ENCODE measurements at places on chromosomes 2 and 18.

DNA sequence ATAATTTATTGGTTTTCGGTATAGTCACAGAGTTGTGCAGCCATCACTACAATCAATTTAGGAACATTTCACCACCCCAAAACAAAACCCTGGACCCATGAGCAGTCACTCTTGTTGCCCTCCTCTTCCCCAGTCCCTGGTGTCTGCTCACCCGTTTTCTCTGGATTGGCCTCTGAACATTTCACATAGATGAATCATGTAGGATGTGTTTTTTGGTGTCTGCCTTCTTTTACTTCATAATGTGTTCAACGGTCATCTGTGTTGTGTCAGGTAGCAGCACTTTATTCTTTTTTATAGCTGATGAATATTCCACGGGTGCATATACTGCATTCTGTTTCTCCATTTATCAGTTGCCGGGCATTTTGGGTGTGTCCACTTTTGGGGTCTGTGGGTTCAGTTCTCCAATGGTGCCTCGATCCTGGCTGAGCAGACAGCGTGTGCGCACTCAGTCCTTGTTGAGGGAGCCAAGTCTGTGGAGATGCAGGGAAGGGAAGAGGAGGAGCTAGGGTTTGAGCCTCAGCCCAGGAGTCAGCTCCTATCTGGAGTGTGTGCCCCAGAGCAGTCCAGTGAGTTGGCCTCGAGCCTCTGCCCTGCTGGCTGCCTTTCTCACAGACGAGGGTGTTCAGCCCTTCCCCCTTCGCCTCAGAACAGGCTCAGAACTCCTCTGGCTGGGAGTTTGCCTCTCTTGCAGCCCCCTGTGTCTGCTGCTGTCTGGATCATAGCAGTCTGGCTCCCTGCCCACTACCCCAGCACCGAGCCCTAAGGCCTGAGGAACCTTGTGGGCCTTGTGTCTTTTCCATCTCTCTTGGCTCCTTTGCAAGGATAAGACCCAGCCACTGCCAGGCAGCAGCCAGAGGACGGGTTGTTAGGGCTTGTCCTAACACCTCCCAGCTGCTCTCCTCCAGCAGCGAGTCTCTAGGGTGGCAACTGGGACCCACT is 18.0 kb downstream of the C2orf74 start:
- no peak for DNase-seq

DNA sequence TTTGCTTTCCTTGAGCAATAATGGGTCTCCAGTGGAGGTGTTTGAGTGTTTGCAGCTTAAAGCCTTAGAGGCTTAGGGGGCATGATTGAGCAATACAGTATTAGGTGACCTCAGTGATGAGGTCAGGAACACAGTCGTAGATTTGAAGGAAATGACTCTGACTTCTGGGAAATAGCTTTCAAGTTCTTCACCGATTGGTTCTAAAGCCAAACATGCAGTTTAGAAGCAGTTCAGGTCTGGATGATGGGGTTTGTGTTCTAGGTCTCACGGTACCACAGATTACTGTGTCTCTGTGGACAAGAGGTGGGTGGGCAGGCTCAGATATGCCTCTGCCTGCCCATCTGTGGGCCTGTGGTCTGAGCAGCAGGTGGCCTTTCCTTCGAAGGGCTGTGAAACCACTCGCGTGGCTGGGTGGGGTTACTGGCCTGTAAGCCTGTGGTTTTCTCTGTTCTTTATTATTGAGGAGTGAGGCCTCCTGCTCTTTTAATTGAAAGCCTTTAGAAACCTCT is 7.8 kb downstream of the MTHFD2 start:
- no peak for DNase-seq

DNA sequence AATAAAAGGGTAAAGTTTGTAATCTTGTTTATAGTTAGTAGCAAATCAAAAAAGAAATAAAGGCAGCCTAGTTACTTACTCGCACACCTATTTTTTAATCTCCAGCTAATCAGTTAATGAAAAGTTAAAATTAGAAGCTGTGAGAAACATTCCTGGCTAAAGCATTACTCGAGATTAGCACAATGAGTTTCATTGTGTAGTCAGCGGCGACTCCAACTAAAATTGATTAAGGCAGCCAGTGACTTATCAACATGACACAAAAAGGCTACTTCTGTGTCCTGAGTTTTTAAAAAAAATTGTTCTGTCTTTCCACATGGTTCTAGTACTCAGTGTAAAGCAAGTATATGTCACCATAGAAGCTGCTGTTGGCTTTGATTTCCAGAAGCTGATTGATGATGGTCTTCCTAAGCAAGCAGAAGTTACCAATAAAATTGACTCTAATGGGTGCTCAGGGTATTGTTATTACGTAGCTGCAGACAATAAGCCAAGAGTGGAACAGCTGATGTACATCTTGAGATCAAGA is 159.2 kb downstream of the CPS1 start:
- DNase-seq, result no peak

- DNase-seq, result no peak
Measured at GRCh38 chr2:139585101-139585500, 804.9 kb upstream of the NXPH2 start.

- no peak for DNase-seq
Measured at GRCh38 chr18:58549814-58550339, 79.0 kb downstream of the ALPK2 start.

GRCh38 chr2:204608237-204608939 is 63.1 kb downstream of the PARD3B start:
- no peak for DNase-seq

DNA sequence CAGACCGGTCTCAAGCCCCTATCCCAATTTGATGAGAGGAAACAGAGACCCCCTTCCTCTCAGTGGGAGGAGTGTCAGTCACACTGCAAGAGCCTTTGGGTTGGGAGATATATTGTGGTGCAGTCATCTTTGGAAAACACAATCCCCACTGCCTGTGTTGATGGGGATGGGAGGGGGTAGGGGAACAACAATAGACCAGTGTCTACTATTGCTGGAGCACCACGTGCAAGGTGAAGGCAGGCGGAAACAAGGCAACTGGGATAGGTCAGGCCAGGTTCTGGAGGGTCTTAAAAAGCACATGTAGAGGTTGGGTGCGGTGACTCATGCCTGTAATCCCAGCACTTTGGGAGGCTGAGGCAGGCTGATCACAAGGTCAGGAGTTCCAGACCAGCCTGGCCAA is 127.9 kb downstream of the ZFP36L2 start:
- DNase-seq, result no peak

GRCh38 chr2:41894563-41895333 is 153.1 kb upstream of the PKDCC start:
- DNase-seq, result no peak

DNA sequence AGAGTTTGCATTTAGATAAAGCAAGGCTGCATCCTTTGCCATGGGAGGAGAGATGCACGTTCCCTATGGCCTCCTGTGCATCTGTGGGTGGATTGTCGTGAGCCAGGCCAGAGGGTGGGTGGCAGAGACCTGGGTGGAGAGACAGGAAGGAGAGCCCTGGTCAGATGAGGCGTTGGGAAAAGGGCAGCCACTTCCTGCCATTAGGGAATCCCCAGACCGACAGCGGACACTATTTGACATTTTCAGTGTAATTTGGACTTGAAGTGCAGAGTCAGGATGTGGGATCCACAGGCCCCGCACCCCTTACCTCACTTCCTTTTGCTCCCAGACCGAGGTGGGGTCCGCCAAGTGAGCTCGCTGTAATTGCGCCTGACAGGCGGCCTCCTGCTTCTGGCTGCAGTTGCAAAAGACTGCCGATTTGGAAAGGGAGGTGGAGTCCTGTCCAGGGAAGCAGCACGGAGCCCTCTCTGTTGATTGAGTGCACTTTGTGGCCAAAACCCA is 150.0 kb downstream of the DYSF start:
- DNase-seq, result no peak

DNA sequence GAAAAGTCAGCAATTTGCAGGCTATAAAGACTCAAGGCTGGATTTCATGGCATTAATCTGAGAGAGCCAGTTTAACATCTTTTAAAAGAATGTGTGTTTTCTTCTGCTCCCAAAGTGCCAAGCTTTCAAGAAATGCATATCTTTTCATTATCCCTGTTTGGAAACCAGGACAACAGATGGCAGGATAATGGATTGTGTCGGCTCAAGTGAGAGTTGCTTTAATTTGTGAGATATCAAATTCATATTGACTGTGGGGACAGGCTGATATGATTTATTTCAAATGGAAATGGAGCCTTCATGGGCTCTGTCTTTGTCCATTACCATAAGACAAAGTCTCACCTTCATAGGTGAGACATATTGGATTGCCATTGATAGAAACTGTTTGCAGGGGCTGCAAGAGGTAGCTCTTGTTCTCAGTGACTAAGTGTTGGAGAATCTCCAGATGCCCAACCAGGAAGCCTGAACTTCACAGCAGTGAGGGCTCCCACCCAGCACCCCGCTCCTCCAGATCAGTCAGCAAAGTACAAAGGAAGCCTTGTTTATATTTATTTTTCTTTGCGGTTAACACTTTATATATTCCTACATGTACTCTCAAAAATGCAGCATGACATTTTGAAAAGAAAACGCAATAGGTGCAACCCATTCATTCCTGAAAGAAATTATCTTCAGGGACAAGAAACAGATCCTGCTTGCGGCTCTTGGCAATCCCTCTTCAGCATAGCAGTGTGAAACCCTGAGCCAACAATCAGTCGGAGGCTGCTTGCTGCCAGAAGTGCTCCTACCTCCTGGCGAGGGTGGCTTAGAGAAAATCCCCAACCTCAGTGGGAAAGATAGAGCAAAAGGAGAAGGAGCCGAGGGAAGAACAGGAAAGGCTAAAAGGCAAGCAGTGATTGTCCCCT is 65.8 kb upstream of the ATL2 start:
- DNase-seq, result no peak

DNA sequence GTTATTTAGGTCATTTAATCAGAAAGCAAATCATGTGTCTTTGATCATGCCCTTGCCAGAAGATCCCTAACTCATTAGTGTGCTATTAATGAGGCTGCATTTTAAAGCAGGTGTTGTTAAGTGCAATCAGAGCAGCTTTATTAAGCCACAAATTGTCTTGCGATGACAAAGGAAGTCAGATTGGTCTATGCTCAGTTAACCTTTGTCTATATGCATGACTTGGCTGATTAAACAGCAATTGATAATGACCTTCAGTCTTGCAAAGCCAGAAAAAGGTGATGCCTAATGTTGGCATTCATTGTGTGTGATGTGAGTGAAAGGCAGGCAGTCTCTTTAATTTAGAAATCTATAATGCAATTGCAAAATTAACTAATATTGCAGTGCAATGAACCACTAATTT is 166.9 kb downstream of the RND3 start:
- no peak for DNase-seq

GRCh38 chr18:61554117-61554776 is 221.0 kb downstream of the CDH20 start:
- DNase-seq, result no peak

DNA sequence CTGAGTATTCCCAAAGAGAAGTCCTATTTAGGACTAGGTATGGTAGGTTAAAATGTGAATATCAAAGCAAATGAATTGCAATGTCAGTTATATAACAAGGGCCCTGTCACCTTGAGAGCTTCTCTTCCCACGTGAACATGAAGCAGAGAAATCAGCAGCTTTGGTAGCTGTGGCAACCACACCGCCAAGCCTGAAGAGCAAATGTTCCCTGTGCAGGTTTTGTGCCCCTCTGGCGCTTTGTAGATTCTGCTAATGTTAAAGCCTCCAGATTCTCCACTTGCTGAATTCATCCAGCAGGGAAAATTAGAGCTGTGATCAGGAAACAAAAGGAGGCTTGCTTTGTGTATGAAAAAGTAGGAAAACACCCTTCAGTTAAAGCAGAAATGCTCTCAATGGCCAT is 322.6 kb downstream of the RBM43 start:
- DNase-seq, result no peak

GRCh38 chr2:8049176-8049575 is 632.7 kb upstream of the ID2 start:
- no peak for DNase-seq

DNA sequence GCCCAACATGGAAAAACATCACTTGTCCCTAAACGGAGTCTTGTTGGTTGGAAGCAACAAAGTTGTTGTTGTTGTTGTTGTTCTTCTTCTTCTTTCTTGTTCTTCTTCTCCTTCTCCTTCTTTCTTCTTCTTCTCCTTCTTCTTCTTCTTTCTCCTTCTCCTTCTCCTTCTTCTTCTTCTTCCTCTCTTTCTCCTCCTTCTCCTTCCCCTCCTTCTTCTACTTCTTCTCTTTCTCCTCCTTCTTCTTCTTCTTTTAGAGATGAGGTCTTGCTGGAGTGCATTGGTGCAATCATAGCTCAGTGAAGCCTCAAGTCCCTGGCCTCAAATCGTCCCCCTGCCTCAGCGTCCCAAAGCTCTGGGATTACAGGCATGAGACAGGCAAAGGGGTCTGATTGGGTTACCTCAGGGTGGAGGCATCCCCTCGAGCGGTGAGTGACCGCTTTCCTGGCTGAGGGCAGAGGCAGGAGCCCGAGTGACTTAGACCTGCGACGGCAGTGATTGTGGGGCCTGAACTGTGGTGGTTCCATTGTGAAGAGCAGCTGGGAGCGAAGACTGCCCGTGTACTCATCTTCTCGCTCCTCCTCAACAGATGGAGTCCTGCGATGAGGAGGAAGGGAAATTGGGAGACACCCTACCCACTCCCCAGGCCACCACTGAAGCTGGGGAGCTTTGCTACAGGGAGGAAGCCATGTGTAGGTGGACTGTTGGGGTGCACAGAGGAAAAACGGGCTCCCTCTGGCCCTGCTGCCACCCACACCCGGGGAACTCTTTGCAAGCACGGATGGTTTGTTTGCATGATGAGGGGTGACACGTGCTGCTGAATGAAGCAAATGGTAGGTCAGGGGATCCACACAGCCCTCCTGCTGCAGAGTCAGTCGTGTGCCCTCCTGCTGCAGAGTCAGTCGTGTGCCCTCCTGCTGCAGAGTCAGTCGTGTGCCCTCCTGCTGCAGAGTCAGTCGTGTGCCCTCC is 7.0 kb upstream of the PER2 start:
- no peak for DNase-seq

GRCh38 chr18:40208958-40209357 is 1746.1 kb upstream of the PIK3C3 start:
- DNase-seq, result no peak

DNA sequence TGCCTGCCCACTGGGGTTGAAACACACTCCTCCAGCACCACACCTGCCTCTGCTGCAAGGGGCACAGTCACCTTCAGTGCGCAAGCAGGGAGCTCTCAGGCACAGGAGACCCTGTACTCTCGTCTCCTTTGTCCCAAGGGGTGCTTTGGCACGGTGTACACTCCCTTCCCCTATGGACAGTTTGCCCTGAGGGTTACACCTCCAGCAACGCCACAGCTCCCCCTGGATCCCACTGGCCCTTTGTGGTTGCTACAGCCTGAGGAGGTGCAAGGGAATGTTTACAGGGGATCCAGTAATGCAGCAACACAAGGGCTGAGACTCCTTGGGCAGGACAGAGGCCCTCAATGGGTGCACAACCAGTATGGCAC is 45.2 kb upstream of the FAM117B start:
- no peak for DNase-seq

GRCh38 chr2:20942646-20943125 is 101.2 kb downstream of the APOB start:
- DNase-seq, result no peak

DNA sequence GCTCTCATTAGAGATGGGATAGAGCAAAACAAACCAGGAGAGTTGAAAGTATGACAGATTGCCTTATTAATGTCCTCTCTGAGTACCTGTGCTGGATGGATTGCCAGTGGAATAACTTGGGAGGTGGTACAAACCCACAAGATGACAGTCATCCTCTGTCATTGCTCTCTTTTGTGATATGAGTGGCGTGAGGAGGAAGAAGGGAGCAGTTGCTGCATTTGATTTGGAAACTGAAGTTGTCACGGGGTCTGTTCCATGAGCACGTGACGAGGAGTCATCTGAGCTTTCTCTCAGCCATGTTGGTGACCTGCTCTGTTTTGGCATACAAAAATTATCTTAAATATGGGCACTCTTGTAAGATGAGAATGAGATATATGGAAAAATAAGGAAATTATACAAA is 204.9 kb downstream of the FAM210A start:
- no peak for DNase-seq

- DNase-seq, result no peak
Measured at GRCh38 chr2:14720739-14721138, 88.2 kb downstream of the LRATD1 start.

Data from activated T-helper 1 cell treated with Interleukin-2 at 50 U/mL for 16 hours (primary cell).